ENCODE measurements at places on chromosomes 16 and 17.
A peak's percentile ranks its signal among the peaks of the same experiment; 100 is the strongest.

- DNase-seq = no peak
Measured at GRCh38 chr17:51398687-51399086, 138.3 kb downstream of the UTP18 start.

- DNase-seq = peak; percentile 29
Measured at GRCh38 chr17:2023692-2024571, 1.2 kb downstream of the RTN4RL1 start.

DNA sequence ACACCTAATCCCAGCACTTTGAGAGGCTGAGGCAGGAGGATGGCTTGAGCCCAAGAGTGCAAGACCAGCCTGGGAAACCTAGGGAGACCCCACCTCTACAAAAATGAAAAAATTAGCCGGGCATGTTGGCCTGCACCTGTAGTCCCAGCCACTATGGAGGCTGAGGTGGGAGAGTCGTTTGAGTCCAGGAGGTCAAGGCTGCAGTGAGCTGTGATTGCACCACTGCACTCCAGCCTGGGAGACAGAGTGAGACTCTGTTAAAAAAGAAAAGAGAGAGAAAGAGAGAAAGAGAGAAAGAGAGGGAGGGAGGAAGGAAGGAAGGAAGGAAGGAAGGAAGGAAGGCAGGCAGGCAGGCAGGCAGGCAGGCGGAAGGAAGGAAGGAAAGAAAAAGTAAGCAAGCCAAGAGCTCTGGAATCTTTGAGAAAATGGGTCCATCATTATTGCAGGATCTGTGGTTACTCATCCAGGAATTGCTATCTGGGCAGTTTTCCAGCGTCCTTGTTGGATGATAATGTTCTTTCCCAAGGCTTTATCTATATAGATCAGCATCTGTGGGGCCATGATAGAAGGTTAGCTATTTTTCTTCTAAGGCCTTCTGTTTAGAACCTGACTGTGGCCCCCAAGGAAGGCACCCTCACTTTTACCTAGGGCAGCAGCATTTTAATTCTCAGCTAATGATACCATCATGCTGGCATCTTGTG, 533.2 kb upstream of the CDH5 start:
- DNase-seq = no peak

DNA sequence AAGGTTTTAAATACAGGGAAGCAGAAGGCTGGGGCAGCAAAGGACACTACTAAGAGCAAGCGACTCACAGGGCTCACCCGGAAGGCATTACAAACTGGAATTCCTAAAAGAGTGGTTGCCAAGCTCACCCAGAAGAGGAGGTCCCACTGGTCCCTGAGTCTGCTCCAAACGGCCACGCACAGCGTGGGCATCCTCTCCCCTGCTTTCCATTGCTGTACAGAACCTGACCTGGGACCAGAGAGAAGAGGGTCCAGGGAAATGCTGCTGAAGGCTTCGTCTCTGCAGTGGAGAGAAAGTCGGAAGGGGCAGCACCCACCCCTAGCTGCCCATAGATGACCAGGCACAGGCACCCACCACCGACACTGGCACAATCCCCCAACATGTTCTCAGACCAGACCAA, 67.2 kb downstream of the ADCY9 start:
- no peak for DNase-seq

- DNase-seq = no peak
Measured at GRCh38 chr17:43671755-43672519, 10.2 kb upstream of the MEOX1 start.

- no peak for DNase-seq
Measured at GRCh38 chr17:28749516-28750177, 5.8 kb downstream of the TRAF4 start.

DNA sequence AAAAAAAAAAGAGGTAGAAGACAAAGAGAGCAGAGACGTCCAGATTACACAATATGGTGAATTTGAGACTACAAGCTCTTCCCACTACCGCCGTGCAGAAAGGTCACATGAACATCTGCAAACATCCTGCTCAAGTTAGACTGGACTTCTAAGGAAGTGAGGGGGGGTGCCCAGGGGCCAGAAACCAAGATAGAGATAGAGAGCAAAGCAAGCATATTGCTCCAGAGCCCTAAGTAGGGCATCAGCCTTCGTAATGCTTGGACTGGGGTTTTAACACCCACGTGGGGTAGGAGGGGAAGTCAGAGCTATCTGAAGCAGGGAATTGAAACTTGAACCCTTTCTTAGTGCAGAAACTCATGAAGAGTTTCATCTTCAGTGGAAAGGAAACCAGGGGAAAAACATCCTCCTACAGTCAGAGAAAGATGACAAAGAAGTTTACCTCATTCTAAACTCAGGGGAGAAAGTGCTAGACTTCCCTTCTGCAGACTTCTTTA, 8.7 kb downstream of the CLEC19A start:
- peak; percentile 37 for DNase-seq

GRCh38 chr16:15415511-15415985, 18.8 kb upstream of the BMERB1 start:
- DNase-seq = no peak

DNA sequence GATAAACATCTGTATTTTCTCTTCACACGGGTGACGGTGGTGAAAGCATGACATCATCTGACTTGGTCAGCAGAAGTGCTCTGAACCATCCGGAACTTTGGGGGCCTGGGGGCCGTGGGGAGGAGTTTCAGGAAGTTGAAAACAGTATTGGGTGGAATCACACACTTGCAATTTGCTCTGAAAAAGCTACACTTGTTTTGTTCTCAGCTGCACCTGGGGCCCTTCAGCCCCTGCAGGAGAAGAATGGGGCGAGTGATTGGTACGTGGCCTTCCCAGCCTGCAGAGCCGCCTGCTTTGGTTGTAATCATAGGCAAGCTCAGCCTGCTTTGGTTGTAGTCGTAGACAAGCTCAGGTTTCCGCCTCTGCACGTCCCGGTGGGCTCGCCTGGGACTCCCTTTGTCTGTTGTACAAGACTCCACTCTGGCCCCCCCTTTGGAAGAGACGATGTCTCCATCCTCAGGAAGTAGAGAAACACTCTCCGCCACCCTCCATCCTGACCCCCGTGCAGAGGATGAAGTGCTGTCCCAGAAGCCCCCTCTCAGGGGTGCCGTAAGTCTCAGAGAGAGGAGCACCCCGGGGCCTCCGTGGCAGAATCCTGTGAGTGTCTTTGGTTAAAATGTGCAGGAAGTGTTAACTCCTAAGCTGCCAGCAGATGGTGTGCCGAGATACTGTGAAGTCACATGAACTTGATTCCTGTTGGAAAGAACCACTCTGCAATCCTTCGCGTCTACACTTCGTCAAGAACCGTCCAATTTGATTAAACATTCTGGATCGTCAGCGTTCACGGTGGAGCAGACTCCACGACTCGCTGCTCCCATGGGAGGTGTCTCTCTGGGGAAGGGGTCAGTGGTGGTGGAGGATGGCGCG, 5.4 kb downstream of the BANP start:
- peak; percentile 64 for DNase-seq

DNA sequence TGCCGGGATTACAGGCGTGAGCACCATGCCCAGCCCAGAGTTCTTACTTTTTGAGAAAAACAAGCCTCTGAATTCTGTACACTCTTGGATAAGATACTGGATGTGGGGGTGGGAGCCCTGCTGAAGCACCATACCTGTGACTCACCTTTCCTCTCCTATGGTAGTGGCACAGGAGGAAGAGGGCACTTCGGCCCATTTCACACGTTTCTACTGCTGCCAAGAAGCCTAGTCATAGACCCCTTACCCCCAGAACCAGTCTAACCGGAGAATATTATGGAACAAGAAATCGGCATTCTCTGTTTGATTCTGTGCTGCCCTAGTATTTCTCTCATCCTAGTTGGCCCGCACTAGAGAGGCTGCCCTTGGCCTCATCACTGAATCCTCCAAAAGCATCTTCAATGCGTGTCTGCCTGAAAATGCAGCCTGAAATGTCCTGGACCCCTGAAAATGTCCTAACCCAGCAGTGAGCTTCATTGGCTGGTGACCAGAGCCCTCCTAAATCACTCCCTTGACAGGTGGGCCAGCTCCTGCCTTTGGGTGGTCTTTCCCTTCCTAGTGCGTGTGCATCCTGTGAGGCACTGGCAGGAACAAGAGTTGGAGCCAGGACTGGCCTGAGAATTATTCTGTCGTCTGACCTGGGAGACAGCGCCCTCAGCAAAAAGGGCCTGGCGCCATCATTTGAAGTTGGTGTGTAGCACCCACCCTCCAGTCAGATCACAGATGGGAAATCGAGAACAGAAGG, 37.9 kb downstream of the NDEL1 start:
- no peak for DNase-seq

Measured in germinal center (tissue), 1 donor.